ENCODE measurements at places on chromosomes 7 and 10.

DNA sequence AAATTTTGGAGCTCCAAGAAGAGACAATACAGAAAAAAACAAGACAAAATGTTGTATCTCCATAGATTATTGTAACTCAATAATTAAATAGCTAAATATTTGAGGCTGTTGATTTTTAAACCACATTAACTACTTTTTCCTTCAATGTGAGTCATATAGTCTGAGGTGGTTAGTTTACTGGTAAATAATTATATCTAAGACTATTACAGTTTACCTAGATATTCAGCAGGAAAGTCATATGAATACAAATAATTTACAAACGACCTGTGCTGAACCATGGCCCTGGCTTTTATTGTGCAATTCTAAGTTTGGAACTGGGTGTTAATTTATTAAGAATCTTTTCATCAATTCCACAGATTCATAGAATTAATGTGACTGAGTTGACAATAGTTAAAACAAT lies 22.2 kb downstream of the CREB5 start:
- DNase-seq: no peak

- no peak for DNase-seq
These were observed 131.1 kb upstream of the SHH start for GRCh38 chr7:155943251-155943899.

GRCh38 chr10:129417870-129418269 lies 49.2 kb upstream of the MGMT start:
- DNase-seq: peak; percentile 4

DNA sequence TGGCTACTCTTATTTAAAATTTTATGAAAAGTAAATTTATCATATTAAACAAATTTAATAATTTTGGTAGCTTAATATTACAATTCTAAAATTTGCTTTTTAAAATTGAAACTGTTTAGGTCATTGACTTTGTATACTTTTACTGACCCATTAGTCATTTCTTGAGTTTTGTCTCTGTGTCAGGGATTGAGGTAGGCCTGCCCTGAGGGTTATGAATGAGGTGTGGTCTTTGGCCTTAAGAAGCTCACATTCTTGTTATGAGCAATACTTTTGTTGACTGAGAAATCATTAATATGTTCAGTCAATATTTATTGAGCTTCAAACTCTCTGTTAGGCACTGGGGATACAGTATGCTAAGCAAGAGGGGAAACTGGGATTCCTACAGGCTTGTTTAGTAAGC lies 47.0 kb upstream of the RPA3 start:
- DNase-seq: no peak

- DNase-seq: no peak
These were observed 15.8 kb upstream of the CPA1 start for GRCh38 chr7:130364451-130364850.

DNA sequence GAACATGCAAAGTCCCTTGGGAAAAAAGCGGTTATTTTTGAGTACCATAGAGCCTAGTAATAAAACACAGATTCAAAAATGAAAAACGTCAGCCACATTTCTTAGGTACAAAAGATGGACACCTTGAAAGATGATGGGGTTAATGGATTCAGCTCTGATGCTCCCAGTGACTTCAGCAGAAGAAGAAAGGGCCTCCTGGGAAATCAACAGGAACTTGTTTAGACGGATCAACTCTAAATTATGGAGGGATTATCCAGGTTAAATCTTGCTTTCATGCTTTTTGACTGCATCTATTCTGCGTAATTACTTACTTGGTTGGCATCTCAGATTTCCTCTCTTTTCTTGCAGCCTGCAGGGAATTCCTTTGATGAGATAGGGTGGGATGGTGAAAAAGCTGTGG lies 82.5 kb downstream of the TMEM178B start:
- no peak for DNase-seq

DNA sequence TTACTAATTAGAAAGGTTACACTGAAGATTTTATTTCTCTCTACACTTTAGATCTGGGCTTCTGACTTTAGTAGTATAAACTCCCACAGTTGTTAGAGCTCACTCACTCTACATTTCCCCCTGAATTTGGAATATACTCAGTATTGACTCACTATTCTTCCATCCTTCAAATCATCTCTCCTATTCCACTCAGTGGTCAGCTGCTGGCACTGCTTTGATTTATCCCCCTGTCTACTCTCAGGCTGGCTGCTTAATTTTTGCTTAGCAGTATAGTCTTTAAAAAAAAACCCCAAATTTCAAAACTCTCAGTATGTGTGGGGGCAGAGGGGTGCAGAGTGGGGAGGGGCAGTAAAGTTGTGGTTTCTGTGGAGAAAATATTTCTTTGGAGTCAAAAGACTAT lies 68.9 kb downstream of the CDK6 start:
- no peak for DNase-seq

GRCh38 chr10:87546971-87547413 lies 42.3 kb downstream of the MINPP1 start:
- DNase-seq: no peak

- no peak for DNase-seq
These were observed 9.7 kb downstream of the CREM start for GRCh38 chr10:35136263-35136815.

GRCh38 chr10:53754596-53755250 lies 982.1 kb upstream of the MBL2 start:
- no peak for DNase-seq

GRCh38 chr7:131330299-131330698 lies 2.6 kb downstream of the MKLN1 start:
- no peak for DNase-seq

DNA sequence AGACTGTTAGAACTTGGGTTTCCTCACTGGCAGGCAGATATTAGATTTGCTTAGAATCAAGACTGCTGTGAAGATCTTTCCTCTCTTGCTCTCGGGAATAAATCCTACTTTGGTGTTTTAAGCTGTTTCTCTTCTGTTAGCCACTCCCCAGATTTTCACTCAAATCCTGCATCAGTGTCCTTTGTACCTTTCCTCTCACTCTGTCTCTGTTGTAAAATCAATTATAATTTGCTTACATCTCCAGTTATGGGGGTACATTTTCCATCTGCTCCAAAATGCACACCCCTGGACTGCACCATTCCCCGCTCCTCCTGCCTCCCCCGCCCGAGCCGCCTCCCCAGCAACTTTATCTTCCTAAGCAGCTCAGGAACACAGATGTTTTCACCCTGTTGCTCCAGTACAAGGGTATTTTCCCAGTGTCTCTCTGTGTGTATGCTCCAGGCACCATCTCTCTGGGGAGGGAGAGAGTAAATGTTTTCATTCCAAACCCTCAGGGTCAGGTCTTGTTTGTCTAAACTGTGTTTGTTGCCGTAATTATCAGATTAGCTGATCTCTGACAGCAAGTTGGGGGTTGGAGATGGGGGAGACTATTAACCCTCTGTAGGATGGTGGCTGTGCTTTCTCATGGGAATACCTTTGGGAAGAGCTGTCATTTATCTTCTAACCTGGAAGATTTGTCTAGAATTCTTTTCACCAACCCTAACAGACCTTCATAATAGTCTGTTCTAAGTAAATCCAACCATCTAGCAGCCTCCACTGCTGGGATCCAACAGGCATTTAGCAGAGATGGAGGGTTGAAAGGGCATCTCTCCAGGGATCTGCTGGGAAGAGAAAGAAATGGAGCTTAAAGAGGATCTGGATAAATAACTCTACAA lies 20.4 kb upstream of the GOT1 start:
- no peak for DNase-seq

Measured in HFF-Myc (cell line).